ENCODE measurements at places on chromosomes 13 and 19. TPM values are rescaled to one million over a fixed set of nuclear protein-coding genes. Genes with fewer than 3 reads are reported as not detected.

The NKPD1 gene
- polyA plus RNA-seq, result 0.10 TPM

The ZNF557 gene
- 2.4 TPM for polyA plus RNA-seq

The SEMA6B gene
- polyA plus RNA-seq, result 9.0 TPM

The MEIOSIN gene
- polyA plus RNA-seq, result 0.04 TPM

DNA sequence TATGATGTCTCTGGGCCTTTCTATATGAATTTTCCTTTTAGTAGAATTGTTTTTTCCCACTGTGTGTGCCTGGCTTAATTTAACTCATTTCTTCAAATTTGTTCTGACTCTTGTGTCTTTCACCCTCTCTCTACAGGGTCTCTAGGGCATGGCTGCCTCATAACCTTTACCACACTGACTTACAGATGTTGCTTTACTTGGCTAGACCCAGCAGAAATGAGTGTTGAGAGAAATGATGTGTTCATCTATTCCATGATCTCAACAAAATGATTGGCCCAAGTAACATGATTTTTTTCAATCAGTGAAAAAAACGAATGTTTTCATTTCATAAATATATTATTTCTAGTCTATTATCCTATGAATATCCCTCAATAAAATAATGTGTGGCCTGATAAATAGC lies 195.0 kb downstream of the GPC5 start:
- DNase-seq, result no peak

DNA sequence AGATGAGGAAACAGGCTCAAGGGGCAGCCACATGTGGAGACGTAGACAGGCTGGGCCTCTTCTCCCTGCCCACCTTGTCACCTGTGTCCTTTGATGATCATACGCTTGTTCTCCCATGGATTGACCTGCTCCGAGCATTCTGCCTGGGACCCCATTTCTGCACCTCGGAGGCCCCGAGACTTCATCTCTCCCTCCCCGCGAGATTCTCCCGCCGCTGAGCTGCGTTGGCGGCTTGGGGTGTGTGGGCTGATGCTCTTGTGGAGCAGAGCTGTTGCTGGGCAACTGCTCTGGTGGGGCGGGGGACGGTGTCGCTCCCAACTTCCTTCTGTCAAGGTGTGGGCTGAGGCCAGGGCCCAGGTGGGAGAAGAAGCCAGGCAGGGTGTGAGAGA lies 22.1 kb downstream of the MAST3 start:
- no peak for DNase-seq

- no peak for DNase-seq
Measured at GRCh38 chr13:43258771-43259170, 235.4 kb downstream of the DNAJC15 start.

DNA sequence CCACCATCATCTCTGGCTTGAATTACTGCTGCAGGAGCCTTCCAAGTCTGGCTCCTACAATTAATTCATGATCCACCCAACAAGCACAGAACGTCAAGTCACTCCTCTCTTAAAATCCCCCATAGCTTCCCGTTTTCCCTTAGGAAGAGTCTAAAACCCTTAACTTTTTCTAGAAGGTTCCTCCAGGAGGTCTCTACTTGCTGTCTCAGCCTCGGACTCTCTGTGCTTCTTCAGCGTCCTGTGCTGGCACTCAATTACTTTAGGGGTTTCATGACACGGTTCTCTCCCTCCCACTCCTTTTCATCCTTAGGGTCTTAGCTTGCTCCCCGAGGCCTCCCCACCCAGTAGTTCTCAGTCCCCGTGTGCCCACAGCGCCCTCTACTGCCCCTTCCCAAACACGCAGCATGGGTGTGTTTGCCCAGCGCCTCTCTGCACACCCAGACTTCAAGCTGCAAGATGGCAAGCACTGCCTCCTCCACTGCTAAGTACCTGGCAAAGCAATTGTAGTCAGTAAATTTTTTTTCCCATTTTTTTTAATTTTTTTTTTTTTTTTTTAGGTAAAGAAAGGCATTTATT lies 25.8 kb upstream of the MAP3K10 start:
- no peak for DNase-seq

- DNase-seq, result no peak
Measured at GRCh38 chr13:29684441-29684840, 89.0 kb upstream of the SLC7A1 start.

DNA sequence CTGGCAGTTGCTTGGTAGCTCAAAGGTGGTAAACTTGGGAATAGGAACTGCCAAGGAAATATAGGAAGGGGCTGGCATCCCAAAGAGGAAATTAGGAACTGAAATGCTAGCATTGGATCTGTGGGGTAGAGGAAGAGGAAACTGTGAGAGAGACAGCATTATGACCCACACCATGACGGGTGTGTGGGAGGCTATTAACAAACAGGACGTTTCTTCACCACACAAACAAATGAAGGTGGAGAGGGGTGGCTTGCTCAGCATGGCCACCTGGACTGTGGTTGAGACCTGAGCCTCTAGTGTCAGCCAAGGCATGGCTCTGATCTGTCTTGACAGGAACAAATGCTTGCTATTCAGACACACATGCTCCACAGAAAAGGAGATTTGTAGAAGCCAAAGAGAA lies 178.2 kb downstream of the B3GLCT start:
- no peak for DNase-seq

- no peak for DNase-seq
Measured at GRCh38 chr13:112052213-112052612, 14.7 kb upstream of the SOX1 start.

DNA sequence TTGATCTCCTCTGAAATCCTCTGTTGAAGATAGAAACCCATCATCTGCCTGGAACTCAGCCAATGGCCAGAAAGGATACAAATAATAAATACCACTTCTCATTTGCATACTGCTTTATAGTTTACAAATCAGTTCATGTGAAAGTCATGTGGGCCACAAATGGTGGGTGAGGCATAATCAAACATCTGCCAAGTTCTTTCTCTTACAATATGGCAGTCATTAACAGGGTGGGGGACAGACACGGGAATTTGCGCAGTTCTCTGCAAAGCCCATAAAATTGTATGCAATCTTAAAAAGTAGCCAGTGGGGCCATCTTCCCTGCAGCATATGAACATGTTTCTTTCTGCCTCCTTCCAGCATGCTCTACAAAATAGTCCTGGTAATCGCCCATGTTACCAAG lies 59.6 kb downstream of the NUFIP1 start:
- no peak for DNase-seq

GRCh38 chr13:40318366-40318765 lies 348.1 kb downstream of the FOXO1 start:
- no peak for DNase-seq

GRCh38 chr13:40798380-40798779 lies 9.0 kb downstream of the SLC25A15 start:
- no peak for DNase-seq

DNA sequence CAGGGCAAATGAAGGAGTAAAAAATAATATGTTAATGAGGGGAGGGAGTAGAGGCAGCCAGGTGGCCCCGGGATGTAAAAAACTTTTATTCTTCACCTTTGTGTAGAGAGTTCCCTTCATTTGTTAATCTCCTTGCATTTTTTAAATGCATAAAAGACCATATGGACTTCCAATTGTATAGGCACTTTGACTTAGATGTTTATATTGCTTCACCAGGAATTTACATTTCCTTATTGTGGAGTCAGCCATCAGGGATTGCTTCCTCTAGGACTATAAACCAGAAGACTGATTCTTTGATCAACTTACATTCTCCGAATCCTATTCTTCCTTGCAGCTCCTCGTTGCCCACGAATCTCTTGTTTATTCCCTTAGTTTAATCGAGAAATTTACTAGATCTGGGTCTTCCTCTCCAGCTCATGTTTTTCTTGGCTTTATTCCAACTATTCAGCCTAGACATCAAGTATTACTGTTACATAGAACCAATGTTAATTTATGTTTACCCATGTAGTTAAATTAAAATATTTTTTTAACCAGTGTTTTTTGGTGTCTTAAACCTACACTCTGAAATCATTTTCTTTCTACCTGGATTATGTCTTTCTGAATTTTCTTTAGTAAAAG lies 1187.0 kb upstream of the SLC10A2 start:
- DNase-seq, result no peak

DNA sequence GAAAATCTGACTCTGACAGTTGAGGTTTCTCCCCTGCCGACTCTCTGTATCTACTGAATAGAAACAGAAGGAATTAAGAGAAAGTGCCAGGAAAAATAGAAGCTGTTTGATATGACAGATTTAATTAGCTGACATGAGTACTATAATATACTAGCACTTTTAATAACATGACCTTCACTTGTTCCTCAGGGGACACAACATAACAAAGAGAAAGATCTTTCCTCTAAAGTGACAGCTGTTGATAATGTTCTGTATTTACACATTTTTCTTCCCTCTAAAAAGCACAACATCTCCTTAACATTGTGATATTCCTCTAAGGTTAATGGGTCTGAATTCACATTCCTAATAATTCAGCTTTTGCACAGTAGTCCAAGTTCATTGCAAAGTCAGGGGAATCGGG lies 1136.0 kb downstream of the PCDH17 start:
- DNase-seq, result no peak

DNA sequence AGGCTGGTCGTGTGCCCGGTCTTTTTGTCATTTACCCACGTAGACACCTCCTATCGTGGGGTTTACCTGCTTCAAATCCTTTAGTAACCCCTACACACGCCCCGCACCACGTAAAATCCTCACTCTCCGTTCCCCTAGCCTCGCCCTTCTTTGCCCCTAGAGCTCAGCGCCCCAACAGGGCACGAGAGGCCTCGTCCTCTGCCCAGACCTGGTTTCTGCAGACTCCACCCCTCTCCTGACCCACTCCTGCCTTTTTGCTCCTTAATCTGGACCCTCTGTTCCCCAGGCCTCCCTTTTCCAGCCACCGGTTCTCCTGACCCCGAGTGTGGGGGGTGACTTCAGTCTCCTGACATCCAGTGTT lies 412 bp downstream of the ZNF528 start:
- DNase-seq, result no peak

DNA sequence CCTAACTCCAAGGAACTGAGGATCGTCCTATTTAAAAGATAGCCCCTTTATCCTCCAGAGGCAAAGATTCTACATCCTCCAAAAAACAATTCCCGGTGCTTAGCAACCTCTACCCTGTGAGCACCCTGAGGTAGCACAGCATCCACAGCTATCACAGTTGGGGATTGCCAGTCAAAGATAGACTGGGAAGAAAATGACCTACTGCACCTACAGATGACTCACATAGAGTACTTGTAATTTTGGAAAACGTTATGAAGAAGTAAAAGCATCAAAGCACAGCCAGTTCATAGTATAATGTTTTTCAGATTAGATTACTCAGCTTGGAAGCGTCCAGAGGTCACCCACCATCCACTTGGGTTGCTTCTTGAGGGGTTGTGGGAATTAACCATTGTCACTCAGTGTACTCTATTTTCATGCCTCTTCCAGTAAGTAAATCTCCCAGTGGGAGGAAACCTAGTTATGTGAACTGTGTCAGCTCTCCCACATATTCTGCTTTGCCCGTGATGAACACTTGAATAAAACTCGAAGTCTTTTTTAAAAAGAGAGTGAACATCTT lies 8.9 kb upstream of the FAM124A start:
- no peak for DNase-seq

DNA sequence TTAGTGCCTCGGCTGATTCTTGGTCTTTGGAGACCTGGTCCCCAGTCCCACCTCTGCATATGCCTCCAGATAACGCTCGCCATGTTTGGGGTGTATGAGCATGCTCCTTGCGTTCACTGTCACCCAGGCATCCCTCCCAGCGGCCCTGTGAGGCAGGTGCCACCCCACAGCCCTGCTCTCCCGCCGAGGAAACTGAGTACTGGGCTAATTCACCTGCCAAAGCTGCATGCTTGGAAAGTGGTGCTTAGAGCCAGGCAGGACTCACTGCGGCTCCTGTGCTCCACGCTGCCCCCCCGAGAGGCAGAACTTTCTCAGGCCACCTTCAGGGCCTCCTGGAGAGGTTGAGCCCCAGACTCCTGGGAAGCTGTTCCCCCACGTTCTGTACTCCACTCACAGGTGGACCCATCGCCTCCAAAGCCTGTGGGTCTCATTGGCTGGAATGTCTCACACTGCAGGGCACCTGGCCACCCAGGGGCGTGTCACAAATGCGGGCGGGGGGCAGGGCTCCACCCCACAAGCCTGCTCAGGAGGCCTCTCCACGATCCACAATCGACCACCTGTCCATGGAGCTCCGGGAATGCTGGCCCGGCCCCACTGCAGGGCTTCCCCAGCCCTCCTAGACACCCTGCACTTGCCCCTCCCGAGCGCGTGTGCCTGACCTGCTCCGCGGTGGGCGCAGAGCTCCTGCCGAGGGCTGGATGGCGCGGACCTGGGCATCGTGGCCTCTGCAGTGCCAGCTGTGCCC lies 64.6 kb downstream of the ATP11A start:
- no peak for DNase-seq

- no peak for DNase-seq
Measured at GRCh38 chr13:94330552-94331071, 148.9 kb downstream of the DCT start.
